NCI-H526 (cell line): ENCODE measurements at places on chromosomes 16 and 17.

DNA sequence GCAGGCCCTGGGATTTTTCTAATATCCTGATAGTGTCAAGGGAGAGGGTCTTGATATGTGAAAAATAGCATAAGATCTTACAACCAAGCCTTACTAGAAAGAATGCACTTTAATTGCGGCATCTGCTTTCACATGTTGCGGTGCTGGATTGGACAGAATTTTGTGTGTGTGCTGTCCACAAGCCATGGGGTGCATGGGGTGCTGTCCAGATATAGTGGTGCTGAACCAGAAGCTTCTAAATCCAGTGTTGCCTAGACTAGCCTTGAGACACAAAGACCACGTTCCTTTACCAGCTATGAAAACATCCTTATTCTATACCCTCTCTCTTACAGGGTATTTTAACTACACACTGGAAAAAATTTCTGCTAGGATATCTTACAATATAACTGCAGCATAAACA, 244.0 kb downstream of the TMEM114 start:
- DNase-seq, result no peak

DNA sequence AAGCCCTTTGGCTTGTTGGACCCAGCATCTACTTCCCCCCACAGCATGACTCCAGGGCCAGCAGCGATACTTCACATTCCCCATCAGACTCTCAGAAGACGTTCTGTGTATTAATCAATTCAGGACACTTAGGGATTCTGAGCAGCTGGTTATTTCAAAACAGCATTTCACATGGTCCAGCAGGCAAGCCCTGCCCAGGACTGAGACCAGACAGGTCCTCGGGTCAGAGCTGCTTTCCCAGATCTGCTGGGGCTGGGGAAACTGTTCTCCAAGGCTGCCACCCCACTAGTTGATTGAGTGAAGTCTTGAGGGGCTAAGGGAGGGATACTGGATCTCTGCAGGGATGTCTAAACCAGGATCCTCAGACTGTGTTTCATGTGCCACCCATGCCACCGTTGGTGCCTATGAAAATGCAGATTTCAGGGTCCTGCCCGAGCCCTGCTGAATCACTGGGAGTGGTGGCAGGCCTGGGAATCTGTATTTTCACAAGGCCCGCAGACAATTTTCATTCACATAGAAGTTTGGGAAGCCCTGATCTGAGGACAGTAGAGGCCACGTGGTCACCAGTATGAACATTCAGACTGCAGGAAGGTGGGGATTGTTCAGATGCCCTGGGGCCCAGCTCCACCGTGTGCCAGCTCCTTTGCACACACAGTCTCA, 40.6 kb upstream of the CDH5 start:
- no peak for DNase-seq

DNA sequence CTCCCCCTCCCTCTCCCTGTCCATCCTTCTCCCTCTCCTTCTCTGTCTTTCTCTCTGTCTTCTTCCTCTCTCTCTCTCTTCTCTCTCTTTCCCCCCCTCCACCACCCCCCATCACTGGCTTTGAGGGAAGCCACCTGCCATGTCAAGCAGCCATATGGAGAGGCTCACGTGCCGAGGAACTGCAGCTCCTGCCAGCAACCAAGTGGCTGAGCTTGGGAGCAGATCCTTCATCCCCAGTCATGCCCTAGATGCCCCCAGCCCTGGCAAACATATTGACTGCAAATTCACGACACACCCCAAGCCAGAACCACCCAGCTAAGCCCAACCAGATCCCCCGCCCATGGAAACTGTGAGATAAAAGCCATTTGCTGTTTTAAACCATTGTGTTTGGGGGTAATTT, 40.9 kb upstream of the RBFOX3 start:
- no peak for DNase-seq

GRCh38 chr17:33519692-33520091, 226.6 kb upstream of the ASIC2 start:
- DNase-seq, result no peak

- no peak for DNase-seq
These were observed 142.3 kb downstream of the IRF8 start for GRCh38 chr16:86041215-86041614.

DNA sequence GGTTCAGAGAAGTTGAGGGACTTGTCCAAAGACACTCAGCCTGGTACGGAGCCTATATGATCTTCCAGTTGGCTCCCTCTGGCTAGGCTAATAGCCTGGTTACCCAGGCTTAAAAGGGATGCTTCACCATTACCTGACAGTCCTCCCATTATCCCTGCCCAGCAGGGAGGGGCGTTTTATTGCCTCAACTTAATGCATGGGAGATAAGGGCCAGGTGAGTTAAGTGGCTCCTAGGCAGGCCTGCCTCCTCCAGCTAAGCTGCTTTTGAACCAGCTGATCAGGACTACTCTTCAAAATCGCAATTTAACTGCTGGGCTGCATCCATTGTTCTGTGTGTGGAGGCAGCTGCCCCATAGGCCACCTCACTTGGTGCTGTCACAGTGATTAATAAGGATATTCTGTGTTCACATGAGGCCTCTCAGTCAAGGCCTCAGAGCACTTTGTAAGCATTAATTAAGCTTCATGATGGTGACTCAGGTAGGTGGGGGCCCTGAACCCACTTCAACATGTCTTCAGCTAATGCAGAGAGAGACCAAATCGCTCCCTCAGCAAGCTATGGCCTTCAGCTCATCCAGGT, 27.9 kb downstream of the SMPD3 start:
- no peak for DNase-seq

DNA sequence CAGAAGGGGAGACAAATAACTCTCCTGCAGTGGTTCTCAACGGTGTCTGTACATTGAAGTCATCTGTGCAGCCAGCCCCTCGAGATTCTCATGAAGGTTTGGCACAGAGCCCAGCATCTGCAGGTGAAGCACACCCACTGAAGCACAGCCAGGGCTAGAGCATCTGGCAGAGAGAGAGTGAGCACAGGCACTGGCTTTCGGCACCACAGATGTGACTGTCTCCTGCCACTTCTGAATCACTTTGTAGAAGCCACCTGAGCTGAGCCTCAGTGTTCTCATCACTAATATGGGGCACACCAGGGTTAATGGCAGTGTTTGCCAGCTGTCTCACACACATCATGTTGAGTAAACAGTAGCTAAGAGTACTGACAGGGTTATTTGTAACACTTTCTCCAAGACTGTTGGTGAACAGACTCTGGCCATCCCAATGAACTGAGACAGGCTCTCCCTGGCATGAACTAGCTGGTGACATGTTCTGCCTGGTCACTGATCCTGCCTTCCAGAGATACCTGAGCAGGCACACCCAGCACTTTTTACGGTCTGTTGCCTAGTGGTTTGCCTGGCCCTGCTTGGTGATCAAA, 10.9 kb downstream of the HSPB9 start:
- no peak for DNase-seq

GRCh38 chr16:65024767-65025178, 97.1 kb downstream of the CDH11 start:
- no peak for DNase-seq

DNA sequence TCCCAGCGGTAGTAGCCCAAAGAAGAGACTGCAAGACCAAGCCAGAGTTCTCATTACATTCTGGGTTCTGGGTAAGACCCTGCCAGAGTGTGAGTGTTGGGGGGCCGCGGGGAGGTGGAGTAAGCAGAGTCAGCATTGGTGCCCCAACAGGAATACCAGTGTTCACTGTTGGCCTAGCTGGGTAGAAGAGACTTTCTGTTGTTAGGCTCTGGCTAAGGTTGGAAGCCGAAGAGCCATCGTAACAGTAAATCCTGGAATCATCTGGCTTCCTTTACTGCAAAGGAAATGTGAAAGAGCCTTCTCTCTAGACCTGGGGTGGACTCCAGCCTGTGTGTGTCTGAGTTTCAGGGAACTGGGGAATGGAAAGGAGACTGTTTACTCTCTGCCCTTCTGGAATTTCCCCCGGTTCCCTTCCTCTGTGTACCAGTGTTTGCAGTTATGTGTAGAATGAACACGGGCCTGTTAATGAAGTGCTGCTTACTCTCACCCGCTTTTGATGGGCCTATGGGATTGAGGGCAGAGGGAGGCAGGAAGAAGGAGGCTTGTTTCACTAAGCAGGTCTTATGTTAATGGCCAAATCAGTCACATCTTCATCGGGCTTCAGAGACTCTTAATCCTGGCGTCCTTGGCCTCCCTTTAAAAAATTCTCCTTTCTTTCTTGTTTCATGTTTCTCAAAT, 68.5 kb downstream of the WWP2 start:
- no peak for DNase-seq
